ENCODE measurements at places on chromosomes 13 and 19. TPM values are rescaled to one million over a fixed set of nuclear protein-coding genes. Genes with fewer than 3 reads are reported as not detected.

- H3K4me3 ChIP-seq: no peak overlapping the region
- peaks cover 4% of the 10 kb centered on the region for H3K27me3 ChIP-seq
- peaks cover 24% of the 10 kb centered on the region for H3K4me1 ChIP-seq
- peaks cover 24% of the 10 kb centered on the region for H3K36me3 ChIP-seq
- no peak for DNase-seq
Observed at GRCh38 chr13:25253702-25254101, 33.6 kb downstream of the MTMR6 start.

DNA sequence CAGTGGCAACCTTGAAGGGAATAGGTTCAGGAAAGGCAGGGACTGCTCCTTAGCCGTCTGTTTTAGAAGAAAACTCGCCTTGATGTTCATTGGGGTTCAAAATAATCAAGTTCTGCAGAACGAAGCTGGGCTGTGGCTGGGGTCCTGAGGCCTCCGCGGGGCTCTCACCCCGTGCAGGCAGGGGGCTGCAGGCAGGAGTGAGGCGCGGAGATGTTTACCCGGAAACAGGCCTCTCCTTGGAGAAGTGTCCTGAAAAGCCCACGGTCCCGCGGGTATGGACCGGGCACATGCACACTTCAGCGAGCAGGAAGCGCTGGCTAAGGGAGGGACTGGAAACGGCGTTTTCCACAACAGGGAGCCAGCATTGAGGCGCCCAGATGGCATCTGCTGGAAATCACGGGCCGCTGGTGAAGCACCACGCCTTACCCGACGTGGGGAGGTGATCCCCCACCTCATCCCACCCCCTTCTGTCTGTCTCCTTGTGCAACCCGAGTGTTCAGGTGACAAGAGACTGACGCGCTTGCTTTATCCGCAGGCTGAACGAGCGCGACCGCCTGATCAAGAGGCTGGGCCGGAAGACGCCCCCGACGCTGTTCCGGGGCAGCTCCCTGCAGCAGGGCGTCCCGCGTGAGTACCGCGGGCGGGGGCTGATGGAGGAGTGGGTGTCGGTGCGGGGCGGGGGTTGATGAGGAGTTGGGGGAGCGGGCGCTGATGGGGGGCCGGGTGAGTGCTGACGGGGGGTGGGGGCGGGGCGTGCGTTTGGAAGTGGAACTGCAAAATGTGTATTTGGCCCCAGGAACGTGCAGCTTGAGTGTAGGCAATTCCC lies 39.6 kb downstream of the SHISA2 start:
- no peak for DNase-seq
- H3K4me1 ChIP-seq: no peaks in the 10 kb centered on the region
- H3K36me3 ChIP-seq: no peaks in the 10 kb centered on the region
- H3K27me3 ChIP-seq: peaks cover 3% of the 10 kb centered on the region
- no peak overlapping the region for H3K4me3 ChIP-seq

- no peak for DNase-seq
- peaks cover 27% of the 10 kb centered on the region for H3K36me3 ChIP-seq
- peaks cover 63% of the 10 kb centered on the region for H3K4me1 ChIP-seq
- peaks cover 3% of the 10 kb centered on the region for H3K27me3 ChIP-seq
- H3K4me3 ChIP-seq: peak overlapping the region; percentile 98
Observed at GRCh38 chr19:47110521-47111005, 3.0 kb downstream of the ZC3H4 start.

DNA sequence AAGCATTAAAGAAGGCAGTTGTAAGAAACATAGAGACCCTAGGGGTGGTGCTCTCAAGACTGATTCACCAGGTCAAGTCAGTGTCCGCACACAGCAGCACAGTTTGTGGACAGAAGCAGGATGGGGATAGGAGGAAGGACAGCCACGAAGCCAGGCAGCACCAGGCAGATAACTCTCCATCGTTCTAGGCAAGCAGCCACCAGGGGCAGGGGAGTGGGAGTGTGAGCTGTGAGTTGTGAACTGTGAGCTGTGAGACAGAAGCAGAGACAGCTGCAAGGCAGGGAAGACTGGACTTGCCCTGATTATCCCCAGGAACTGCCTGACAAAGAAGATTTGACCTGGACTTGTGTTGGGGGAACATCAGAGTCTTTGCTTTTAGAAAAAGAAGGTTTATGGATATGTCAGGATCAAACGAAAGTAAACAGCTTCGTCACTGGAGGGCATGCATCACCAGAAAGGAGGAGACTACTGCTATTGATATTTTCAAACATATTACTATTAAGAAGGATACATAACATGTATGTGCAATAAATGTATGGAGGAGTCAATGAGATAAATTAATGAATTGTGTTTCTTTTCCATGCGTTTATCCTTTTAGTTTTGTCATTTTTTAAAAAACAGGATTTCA lies 286.1 kb downstream of the IRS2 start:
- H3K36me3 ChIP-seq: no peaks in the 10 kb centered on the region
- 0 out of 2 replicates have a peak overlapping the region, but pooled peaks have one; percentile 0 for H3K4me3 ChIP-seq
- H3K4me1 ChIP-seq: peaks cover 14% of the 10 kb centered on the region
- peaks cover 8% of the 10 kb centered on the region for H3K27me3 ChIP-seq
- no peak overlapping the region for H3K27ac ChIP-seq
- DNase-seq: no peak

GRCh38 chr19:3478409-3479176 lies 1.7 kb downstream of the SMIM24 start:
- DNase-seq: no peak
- H3K4me3 ChIP-seq: no peak overlapping the region
- no peaks in the 10 kb centered on the region for H3K4me1 ChIP-seq
- peaks cover 15% of the 10 kb centered on the region for H3K27me3 ChIP-seq
- no peaks in the 10 kb centered on the region for H3K36me3 ChIP-seq
- no peak overlapping the region for H3K27ac ChIP-seq

The PTGER1 gene
- total RNA-seq: 4.2 TPM

The RNF113B gene
- total RNA-seq: not detected

The EIF3K gene
- 237 TPM for total RNA-seq

The KLF16 gene
- total RNA-seq: 37.7 TPM

Measured in HFFc6 (cell line).